Activated naive CD8-positive, alpha-beta T cell treated with anti-CD3 and anti-CD28 coated beads, Interleukin-2, amount 50 U/mL, for 24 hours (primary cell): ENCODE measurements at places on chromosomes 3 and 15.
A peak's percentile ranks its signal among the peaks of the same experiment; 100 is the strongest.

GRCh38 chr3:13796701-13797460, 83.0 kb downstream of the WNT7A start:
- no peak overlapping the region for H3K27ac ChIP-seq
- no peak for DNase-seq
- no peaks in the 10 kb centered on the region for H3K36me3 ChIP-seq
- no peaks in the 10 kb centered on the region for H3K27me3 ChIP-seq
- peaks cover 7% of the 10 kb centered on the region for H3K4me1 ChIP-seq

GRCh38 chr3:119333773-119334509, 39.8 kb downstream of the ARHGAP31 start:
- H3K36me3 ChIP-seq: peaks cover 21% of the 10 kb centered on the region
- H3K4me1 ChIP-seq: no peaks in the 10 kb centered on the region
- H3K27ac ChIP-seq: no peak overlapping the region
- H3K4me3 ChIP-seq: no peak overlapping the region

GRCh38 chr3:149369991-149370866, 7.2 kb downstream of the TM4SF1 start:
- DNase-seq: no peak
- H3K27ac ChIP-seq: no peak overlapping the region
- H3K27me3 ChIP-seq: peaks cover 6% of the 10 kb centered on the region
- H3K4me3 ChIP-seq: no peak overlapping the region
- H3K4me1 ChIP-seq: peaks cover 11% of the 10 kb centered on the region

DNA sequence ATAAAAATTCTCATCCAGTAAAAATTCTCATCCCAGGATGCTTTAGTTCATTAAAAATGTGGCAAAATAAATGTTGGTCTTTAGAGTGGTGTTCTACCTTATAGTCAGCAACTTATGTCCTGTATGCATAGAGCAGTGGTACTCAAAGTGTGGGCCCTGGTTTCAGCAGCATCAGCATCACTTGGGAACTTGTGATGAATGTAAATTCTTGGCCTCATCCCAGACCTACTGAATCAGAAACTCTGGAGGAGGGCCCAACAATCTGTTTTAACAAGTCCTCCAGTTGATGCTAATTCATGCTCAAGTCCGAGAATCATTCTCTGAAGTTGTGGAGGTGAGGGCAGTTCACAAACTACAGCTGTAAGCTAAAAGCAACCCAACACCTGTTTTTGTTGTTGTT, 307.3 kb upstream of the SATB1 start:
- H3K36me3 ChIP-seq: peaks cover 13% of the 10 kb centered on the region
- H3K27ac ChIP-seq: no peak overlapping the region
- no peak overlapping the region for H3K4me3 ChIP-seq
- DNase-seq: no peak

DNA sequence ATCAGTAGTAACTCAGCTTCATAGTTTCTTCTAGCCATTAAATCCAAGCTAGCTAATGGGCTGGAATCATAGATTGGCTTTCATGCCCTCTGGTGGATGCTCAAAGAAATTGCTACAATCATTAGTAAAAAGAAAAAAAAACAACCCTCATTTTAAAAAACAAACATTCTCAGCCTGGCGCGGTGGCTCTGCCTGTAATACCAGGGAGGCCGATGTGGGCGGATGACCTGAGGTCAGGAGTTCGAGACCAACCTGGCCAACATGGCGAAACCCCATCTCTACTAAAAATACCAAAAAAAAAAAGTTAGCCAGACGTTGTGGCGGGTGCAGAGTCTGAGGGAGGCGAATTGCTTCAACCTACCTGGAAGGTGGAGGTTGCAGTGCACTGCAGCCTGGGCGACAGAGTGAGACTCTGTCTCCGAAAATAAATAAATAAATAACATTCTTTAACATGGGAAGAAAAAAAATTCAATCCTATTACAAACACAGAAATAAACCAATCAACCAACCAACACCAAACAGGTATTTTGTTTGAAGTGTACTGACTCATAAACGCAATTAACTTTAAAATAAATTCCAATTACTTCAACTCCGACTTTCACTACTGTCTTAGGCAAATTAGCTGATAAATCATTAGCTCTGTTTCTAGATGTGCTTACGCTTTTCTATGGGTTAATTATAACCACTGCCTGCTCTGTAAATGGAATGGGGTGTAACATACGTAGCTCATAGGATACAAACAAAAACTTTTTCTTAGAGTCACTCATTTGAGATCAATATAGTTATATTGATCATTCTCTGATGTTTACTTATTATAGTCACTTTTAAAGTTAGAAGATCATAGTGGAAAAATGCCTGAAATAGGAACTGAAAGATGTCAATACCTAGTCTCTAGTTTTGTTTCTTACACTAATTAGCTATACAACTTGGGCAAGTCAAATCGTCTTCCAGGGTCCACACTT, 24.9 kb downstream of the TMEM207 start:
- peak; percentile 48 for DNase-seq
- no peaks in the 10 kb centered on the region for H3K27me3 ChIP-seq
- peak overlapping the region; percentile 24 for H3K4me3 ChIP-seq
- H3K27ac ChIP-seq: no peak overlapping the region

DNA sequence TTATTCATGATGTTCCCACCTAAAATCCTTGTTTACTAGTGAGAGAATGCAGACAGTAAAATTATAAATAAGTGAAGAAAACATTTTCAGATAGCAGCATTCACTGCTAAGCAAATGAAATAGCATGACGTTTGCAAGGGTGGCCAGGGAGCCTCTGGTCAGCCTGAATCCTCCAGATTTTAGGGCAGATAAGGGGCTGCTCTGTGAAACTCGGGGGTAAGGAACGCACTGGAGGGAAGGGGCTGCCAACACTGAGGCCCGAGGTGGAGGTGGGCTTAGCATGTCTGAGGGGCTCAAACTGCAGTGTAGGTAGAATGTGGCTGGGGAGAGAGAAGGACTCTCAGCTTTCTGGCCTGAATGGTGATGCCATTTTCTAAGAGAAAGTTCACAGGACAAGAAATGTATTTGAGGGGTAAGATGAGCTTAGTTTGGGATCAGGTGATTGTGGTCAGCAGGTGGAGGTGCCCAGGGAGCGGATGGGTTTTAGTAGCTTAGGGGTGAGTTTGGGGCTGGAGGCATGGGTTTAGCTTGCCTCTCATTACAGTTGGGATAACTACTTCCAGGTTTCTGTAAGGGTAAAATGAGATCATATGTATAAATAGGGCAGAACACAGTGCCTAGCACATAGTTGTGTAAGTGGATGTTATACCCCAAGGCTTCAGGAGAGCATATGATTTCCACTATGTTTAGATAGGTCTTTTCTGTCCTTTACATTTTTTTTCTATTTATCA, 20.5 kb downstream of the GPR171 start:
- no peaks in the 10 kb centered on the region for H3K36me3 ChIP-seq
- no peaks in the 10 kb centered on the region for H3K27me3 ChIP-seq
- H3K4me3 ChIP-seq: no peak overlapping the region
- H3K27ac ChIP-seq: no peak overlapping the region
- H3K4me1 ChIP-seq: peaks cover 30% of the 10 kb centered on the region

GRCh38 chr3:40019376-40019775, 210.0 kb downstream of the MYRIP start:
- DNase-seq: no peak
- H3K4me3 ChIP-seq: no peak overlapping the region
- H3K27me3 ChIP-seq: peaks cover 14% of the 10 kb centered on the region
- H3K27ac ChIP-seq: no peak overlapping the region
- H3K36me3 ChIP-seq: no peaks in the 10 kb centered on the region
- no peaks in the 10 kb centered on the region for H3K4me1 ChIP-seq

DNA sequence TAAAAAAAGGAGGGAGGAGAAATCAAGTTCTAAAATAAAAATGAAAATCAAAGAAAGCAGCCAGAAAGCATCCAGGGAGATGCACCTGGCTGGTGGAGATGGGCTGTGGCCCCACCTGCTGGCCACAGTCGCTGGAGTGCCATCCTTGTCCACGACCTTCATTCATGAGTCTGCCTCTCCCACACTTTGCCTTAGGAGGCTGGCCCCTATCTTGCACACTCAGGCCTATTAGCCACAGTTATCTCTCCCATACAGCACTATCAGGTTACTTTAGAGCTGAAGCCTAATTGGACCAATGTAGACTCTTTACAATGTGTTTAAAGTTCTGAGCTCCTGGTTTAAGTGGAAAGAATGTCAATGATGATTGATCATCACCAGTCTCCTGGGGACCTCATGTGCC, 392.0 kb upstream of the RORA start:
- DNase-seq: peak; percentile 13
- no peak overlapping the region for H3K4me3 ChIP-seq
- H3K27me3 ChIP-seq: peaks cover 8% of the 10 kb centered on the region
- no peaks in the 10 kb centered on the region for H3K36me3 ChIP-seq
- no peak overlapping the region for H3K27ac ChIP-seq
- no peaks in the 10 kb centered on the region for H3K4me1 ChIP-seq

DNA sequence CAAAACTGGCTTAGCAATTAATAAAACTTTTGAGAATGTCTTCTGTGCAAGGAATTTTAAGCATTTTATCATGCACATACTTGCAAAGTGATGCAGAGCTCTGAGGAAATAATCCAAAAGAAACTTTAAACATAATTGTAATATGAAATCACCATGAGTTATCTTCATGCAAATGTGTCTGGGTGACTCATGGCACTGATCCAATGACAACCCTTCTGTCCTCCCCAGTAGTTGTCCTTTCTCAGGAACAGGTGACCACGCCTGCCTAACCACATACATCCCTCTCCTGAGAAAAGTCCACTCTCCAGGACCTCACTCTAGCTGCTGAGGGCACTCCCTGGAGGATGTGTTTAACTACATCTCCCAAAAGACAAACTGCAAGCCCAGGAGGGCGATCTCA, 530.6 kb upstream of the IL12A start:
- DNase-seq: no peak
- no peak overlapping the region for H3K27ac ChIP-seq
- H3K4me1 ChIP-seq: no peaks in the 10 kb centered on the region
- H3K27me3 ChIP-seq: no peaks in the 10 kb centered on the region

- no peak overlapping the region for H3K27ac ChIP-seq
- H3K36me3 ChIP-seq: no peaks in the 10 kb centered on the region
- H3K4me3 ChIP-seq: no peak overlapping the region
Observed at GRCh38 chr3:155960060-155960459, 89.6 kb downstream of the GMPS start.

GRCh38 chr3:52286777-52287110, 884 bp upstream of the GLYCTK start:
- no peaks in the 10 kb centered on the region for H3K27me3 ChIP-seq
- H3K36me3 ChIP-seq: peaks cover 10% of the 10 kb centered on the region
- peak overlapping the region; percentile 87 for H3K4me3 ChIP-seq
- no peak for DNase-seq

DNA sequence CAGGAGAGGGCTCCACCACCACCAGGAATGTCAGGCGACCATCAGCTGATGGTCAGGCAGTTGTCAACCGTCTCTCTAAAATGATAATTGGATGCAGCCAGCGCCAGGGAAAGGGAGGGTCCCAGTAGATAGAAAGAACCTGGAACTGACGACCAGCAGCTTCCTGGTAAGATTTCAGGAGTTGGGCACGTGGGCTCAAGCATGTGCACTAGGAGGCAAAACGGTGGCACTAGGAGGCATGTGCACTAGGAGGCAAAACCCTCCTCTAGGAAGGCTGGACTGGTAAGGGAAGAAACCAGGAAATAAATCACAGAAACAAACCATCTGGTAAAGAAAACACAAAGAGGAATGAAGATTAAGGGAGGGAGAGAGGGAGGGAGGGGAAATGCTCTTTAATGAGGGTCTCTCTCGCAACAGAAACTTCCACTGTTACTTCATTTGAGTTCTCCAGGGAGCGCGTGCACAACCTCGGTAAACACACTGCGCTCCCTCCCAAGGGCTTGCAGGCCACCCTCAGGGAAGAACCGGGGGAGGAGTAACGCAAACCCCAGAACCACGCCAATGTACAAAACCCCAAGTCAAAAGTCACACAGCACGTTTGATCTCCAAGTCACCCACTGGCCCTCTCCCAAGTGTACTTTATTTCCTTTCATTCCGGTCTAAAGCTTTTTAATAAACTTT, 116.7 kb downstream of the XXYLT1 start:
- no peak overlapping the region for H3K4me3 ChIP-seq
- no peak overlapping the region for H3K27ac ChIP-seq
- no peaks in the 10 kb centered on the region for H3K36me3 ChIP-seq
- peaks cover 59% of the 10 kb centered on the region for H3K4me1 ChIP-seq
- DNase-seq: no peak
- no peaks in the 10 kb centered on the region for H3K27me3 ChIP-seq

- peak; percentile 73 for DNase-seq
- no peaks in the 10 kb centered on the region for H3K27me3 ChIP-seq
- no peak overlapping the region for H3K4me3 ChIP-seq
- no peak overlapping the region for H3K27ac ChIP-seq
- peaks cover 3% of the 10 kb centered on the region for H3K36me3 ChIP-seq
Observed at GRCh38 chr15:90219421-90220141, 14.2 kb downstream of the CIB1 start.

GRCh38 chr3:36812240-36812639, 47.9 kb upstream of the DCLK3 start:
- H3K4me1 ChIP-seq: no peaks in the 10 kb centered on the region
- no peaks in the 10 kb centered on the region for H3K36me3 ChIP-seq
- no peak overlapping the region for H3K27ac ChIP-seq
- H3K27me3 ChIP-seq: no peaks in the 10 kb centered on the region
- H3K4me3 ChIP-seq: no peak overlapping the region

GRCh38 chr3:79113876-79114275, 653.9 kb downstream of the ROBO1 start:
- no peak for DNase-seq
- no peaks in the 10 kb centered on the region for H3K36me3 ChIP-seq
- H3K27me3 ChIP-seq: no peaks in the 10 kb centered on the region
- H3K4me3 ChIP-seq: no peak overlapping the region
- no peaks in the 10 kb centered on the region for H3K4me1 ChIP-seq

GRCh38 chr15:65249641-65250040, 37.0 kb downstream of the PARP16 start:
- peaks cover 5% of the 10 kb centered on the region for H3K36me3 ChIP-seq
- peak overlapping the region; percentile 80 for H3K27ac ChIP-seq

DNA sequence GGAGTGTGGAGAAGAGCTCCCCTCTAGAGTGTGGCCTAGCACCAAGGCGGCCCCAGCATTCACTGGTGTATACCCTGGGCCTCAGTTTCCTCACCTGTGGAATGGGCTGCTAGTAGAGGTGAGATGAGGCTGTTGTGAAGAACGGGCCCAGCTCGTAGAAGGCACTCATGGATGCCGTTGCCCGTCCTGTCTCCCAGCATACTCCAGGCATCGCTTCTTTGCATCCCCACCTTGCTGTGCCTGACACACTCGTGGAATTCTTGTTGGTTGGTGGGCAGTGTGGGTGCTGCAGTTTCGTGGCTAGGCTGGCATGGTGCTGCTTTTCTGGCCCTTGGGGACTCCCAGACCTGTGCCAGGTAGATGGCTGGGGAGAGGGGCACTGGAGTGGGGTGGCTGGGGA, 76.7 kb downstream of the SMAD6 start:
- H3K27me3 ChIP-seq: no peaks in the 10 kb centered on the region
- DNase-seq: no peak
- no peaks in the 10 kb centered on the region for H3K36me3 ChIP-seq
- no peak overlapping the region for H3K27ac ChIP-seq

DNA sequence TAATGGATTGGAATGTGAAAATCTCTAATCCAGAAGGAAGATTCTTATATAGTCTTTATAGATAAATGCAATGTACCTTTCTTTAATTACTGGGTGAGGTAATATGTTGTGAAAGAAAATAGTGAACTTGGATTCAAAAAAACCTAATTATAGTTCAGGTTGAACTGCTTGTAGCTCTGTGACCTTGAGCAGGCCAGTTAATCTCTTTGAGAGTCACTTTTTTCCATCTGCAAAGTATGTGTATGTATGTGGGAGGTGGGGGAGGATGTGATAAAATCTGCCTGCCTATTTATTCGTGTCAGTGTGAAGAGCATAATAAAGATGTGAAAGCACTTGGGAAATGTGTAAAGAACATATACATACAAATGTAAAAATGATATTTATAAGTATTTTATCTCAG, 34.4 kb downstream of the GLCE start:
- H3K4me3 ChIP-seq: no peak overlapping the region
- H3K27ac ChIP-seq: no peak overlapping the region
- H3K27me3 ChIP-seq: no peaks in the 10 kb centered on the region
- H3K36me3 ChIP-seq: peaks cover 14% of the 10 kb centered on the region
- DNase-seq: no peak
